Memory B cell (primary cell): ENCODE measurements at places on chromosomes 6 and 20.

GRCh38 chr6:157273756-157274470 is 49.4 kb downstream of the TMEM242 start:
- peak; percentile 46 for DNase-seq

DNA sequence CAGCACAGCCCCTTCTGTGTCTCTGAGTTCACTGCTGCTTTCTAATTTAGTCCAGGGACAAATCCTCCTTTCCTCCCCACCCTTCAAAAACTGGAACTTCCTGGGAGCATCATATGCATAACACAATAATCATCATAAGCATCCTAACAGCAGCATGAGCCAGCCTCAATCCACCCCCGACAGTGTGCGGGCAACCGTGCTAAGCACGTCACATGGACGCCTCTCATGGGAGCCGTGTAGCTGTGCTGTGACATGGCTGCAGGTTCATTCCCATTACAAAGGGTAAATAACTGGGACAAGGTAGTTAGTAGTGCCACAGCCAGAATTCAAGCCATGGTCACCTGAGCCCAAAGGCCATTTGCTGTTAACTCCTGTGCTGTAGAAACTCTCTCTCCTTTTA is 24.5 kb upstream of the ULBP3 start:
- no peak for DNase-seq

DNA sequence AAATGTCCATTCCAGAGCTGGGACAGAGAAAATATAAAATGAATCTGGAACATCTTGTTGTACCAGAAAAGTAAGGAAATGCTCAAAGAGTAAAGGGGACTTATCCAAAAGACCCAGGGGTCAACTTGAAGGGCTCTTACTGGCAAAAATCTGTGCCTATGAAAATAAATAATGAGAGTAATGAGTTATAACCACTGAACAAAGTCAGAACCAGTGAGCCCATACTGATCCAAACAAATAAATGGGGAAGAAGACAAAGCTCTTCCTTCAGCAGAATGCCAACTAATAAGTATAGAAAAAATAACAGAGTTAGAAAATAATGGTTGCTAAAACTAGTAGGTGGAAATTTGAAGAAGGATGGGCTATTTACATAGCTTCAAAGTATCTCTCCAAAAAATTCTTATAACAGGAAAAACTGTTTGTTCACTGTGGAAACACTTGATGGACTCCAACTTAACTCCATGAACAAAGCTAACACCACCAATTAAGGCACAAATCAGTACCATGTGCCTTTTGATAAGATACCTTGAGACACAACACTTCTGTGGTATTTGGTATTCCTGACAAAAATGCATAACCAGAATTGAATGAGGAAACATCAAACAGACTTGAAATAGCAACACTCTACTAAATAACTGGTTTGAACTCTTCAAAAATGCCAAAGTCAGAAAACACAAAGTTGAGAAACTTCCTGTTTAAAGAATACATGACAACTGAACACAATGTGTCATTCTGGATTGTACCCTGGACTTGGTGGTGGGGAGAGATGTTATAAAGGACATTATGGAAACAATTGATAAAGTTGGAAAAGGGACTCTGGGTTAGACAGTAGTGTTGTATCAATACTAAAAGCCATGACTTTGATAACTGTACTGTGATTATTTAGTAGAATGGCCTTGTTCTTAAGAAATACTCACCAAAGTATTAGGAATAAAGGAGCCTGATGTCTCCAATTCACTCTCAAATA is 197.5 kb downstream of the ISM1 start:
- DNase-seq, result no peak

- DNase-seq, result no peak
Measured at GRCh38 chr6:118579786-118580185, 31.7 kb downstream of the PLN start.

GRCh38 chr6:47464052-47464451 is 13.5 kb upstream of the CD2AP start:
- DNase-seq, result no peak

- DNase-seq, result no peak
Measured at GRCh38 chr6:48917233-48917632, 545.8 kb downstream of the MMUT start.

DNA sequence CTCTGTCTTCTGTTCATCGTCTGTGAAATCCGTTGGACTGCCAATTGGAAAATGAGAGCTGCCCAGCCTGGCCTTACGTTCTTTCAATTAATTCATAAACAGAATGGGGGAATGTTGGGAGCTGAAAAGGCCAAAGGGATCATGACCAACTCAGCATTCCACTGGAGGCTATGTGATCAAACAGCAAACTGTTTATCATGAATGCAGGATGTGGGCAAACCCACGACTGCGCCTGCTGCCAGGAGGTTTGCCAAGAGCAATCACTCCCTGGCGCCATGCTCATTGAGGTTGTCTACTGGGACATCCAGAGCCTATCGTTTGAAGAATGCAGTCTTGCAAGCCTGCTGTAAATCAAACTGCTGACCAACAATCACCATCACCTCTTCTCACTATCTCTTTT is 9.3 kb upstream of the FKBP1A start:
- DNase-seq, result no peak

DNA sequence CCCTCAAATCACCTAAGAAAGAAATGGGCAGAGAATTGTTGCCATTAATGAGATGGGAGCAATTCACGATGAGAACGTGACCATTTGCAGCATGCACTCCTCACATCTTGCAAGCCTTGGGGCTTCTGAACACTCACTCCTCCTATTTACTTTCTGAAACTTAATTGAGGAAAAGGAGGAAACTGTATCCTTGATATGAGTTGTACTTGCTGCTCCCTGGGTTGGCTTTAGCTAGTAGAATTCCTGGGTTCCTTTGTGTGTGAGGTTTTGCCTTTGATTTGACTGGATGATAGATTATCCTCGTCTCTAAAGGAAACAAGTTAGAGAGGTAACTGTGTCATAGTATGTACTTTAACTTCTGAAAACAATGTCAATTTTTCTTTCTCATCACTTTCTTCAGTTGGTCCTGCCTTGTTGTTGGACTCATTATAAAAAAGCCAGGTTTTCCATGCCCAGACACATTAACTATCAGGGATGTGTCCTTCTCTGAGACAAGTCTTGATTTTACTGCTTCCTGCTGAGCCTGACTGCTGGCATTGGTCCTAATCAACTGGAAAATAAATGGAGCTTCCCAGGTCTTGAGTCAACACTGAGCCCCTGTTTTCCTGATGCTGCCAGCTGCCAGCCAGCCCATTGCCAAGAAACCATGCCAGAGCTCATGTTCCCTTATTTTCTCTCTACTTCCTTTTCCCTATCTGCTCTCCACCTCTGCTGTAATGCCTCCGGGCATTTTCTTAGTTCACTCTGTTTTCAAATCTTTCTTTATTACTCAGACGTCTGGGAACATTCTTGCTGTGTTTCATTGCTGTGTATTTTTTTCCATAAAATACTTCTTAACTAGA is 6.0 kb upstream of the MRAP2 start:
- no peak for DNase-seq

DNA sequence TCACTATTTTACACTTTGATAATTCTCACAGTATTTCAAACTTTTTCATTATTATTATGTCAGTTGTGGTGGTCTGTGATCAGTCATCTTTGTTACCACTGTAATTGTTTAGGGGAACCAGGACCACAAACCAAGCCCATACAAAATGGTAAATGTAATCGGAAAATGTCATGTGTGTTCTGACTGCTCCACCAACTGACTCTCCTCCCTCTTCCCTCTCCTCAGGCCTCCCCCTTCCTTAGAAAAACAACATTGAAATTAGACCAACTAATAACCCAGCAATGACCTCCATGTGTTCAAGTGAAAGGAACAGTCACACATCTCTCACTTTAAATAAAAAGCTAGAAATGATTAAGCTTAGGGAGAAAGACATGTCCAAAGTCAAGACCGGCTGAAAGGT is 63.8 kb downstream of the GMDS start:
- DNase-seq, result no peak

DNA sequence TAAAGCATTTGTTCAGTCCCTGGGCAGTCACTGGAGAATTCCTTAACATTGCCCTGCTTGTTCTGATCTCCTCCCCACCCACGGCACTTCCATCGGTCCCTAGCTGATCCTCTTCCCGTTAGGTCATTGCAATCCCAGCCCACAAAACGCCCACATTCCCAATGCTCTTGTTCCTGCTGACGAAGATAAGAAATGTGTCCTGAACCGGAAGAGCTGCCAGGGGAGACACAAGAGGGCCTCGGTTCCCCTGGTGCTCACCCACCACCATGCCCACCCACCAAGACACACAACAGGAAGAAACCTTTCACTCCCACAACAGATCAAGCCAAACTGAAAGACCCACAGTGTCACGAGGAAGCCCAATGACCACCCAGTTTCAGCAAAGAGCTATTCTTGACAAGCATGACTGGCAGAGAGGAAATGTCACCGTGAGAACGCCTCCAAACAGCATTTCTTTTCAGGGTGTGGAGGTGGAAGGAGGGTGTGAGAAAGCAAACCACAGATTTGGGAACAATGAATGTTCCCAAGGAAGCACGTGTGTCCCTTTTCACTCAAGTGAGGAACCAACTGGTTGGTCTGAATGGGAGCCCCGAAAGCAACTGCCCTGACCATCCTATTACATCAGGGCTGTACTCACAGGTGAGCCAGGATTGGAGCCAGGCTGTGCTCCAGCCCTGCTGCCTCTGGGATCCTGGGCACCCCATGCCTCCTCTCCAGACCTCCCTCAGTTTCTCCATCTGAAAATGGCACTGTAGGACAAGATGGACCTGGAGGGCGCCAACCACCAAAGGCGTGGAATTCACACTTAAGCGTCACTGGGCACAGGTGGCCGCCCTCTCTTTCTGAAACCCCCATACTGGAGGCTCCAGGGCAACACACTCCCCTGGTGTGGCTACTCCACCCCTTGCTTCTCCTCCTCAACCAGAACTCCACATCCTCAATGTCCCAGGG is 97.5 kb downstream of the ZMYND8 start:
- peak; percentile 19 for DNase-seq

DNA sequence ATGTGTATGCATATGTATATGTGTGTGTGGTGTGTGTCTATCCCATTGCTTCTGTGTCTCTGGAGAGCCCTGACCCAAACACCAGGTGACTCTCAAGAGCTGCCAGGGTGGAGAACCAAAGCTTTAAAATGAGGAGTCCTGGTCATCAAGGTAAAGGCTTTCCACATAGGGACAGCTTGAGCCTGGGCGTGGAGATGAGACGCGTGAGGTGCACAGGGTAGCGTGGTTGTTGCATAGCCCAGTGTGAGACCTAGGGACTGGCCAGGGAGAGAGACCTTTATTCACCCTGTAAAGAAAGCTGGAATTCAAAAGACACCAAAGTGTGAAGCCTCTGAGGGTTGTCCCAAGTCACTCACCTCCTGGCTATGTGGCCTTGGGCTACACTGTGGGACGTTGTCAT is 149.1 kb downstream of the SYCP2 start:
- no peak for DNase-seq

DNA sequence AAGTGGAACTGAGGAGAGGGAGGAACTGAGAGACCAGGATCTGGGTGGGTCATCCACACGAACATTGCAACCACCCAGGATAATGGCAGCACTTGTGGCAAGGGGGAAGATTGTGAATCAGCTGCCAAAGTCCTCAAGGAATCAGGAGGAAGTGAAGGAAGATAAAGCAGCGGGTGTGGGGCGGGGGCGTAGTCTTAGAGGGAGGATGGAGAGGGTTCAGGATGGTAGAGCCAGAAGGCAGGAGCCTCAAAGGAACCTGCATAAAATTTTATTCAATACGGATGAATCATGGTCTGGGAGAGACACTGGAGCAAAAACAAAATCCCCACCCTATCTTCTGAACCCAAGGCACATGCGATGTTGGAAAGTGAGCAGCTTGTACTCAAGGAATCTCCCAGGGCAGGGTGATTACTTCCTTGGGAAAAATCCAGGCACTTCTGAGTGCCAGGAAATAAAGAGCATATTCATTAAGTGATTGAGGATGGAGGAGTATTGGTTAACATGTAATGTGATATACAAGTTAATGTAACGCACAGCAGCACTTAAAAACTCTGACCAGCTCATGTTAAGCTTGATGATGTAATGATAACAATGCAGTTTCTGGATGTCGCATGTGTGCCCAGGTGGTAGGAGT is 82.0 kb upstream of the B3GAT2 start:
- no peak for DNase-seq

GRCh38 chr6:36717231-36717825 is 19.7 kb downstream of the RAB44 start:
- DNase-seq, result no peak

GRCh38 chr6:9121549-9121948 is 686.2 kb upstream of the SLC35B3 start:
- DNase-seq, result no peak

DNA sequence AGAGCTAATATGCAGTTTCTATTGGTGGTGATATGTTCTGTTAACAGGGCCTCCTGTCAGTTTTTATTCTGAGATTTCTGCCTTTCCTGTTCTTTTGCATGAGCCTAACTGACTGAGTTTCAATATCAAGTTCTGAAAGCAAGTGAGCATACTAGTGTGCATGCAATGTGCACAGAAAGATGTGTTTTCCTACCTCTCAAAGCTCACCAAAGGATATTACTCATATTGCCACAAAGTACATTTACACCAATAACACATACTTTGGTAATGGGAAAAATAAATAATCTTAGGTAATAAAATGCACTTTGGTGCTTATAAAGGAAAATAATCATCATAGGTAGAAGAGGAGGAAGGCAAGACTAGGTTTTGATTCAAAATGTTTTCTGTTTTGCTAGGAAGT is 195.0 kb downstream of the KHDC1L start:
- DNase-seq, result no peak

- no peak for DNase-seq
Measured at GRCh38 chr20:3908667-3909066, 19.5 kb downstream of the PANK2 start.

GRCh38 chr6:1613688-1614447 is 4.2 kb downstream of the FOXC1 start:
- DNase-seq, result no peak

DNA sequence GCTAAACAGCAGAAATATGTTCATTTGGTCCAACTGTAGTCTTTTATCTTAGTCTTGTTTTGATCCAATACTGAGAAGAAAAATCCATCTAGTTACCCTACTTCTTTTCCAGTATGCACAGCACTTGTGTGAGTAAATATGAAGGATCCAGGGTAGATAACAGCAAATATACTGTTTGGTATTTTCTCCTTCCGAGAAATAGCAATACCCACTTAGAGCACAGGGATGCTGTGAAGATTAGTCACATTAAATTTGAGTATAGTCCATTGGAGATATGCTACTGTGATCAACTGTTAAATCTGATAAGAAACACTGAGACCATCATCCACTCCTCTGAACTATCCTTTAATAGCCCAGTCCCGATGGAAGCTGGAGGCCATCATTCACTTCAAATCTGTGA is 145.2 kb downstream of the PDE7B start:
- no peak for DNase-seq

GRCh38 chr6:144845186-144845585 is 560.1 kb downstream of the UTRN start:
- DNase-seq, result no peak

DNA sequence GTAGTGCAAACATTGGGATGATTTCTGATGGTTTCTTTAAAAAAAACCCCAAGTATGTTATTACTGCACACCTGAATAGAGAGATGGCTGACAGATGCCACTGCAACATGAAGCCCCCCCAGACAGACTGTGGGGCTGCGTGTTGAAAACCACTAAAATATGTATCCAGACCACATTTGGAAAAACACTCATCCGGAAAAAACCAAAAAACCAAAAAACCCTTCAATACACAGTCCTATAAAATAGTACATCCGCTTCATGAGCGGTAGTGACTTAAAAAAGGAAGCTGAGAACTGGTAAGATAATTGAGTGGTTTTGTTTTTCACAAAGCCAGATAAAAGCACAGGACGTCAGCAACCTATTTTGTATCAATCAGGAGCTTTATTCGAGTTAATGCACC is 47.1 kb upstream of the EDN3 start:
- DNase-seq, result no peak
